RPMI7951 (cell line): ENCODE measurements at places on chromosomes 12 and 14. TPM values are rescaled to one million over a fixed set of nuclear protein-coding genes. Genes with fewer than 3 reads are reported as not detected.

GRCh38 chr14:41783403-41783802 lies 176.7 kb downstream of the LRFN5 start:
- no peak for DNase-seq

DNA sequence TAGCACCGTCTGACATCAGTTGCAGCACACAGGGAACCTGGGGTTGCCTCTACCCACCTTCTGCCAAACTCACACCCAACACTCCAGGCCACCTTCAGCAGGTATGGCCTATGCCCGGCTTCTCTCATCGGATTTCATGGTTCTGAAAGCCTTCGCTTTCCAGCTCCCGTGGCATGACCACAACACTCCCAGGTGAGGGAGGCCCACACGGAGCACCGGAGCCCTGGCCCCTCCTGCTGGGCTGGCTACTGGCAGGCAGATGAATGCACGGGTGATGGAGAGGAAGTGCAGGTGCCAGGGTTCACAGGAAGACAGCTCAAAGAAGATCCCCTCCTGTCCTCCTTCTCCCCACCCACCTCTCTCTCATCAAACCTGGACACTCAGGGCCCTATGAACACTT lies 37.2 kb downstream of the CACNA2D4 start:
- no peak for DNase-seq

GRCh38 chr14:88426271-88426670 lies 40.8 kb downstream of the SPATA7 start:
- peak; percentile 70 for DNase-seq

DNA sequence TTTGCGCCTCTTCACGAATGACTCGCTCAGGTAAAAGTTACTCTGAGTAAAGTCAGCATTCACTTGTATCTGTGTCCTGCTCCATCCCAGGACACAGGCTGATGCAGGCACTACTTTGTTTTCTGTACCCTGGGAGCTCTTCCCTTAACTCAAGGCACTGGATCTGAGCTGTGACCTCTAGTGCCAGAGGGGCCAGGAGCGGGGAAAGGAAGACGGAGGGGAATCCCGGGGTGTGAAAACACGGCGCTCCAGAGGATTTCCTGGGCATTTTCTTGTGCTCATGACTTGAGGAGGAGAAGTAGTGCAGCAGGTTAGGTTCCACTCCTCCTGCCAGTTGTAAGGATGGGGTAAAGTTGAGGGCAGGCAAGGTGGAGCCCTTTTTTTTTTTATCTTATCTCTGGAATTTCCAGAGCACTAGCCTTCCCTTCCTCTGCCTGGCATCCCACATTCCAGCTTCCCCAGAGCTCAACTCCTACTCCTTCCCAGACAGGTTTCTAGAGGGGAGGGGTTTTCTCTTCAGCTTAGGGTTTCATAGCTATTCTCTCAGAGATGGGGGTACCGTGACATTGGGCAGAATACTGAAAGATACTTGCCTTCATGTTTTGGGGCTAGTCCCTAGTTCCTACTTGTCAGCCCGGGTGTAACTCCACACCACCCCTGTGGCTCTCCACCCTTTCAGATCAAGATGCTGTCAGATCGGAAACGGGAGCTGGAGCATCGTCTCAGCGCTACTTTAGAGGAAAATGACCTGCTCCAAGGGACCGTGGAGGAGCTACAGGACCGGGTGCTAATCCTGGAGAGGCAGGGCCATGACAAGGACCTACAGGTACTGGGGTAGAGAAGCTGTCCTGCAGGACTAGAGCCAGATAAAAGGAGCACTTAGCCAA lies 52.3 kb downstream of the RAB35 start:
- DNase-seq = no peak

DNA sequence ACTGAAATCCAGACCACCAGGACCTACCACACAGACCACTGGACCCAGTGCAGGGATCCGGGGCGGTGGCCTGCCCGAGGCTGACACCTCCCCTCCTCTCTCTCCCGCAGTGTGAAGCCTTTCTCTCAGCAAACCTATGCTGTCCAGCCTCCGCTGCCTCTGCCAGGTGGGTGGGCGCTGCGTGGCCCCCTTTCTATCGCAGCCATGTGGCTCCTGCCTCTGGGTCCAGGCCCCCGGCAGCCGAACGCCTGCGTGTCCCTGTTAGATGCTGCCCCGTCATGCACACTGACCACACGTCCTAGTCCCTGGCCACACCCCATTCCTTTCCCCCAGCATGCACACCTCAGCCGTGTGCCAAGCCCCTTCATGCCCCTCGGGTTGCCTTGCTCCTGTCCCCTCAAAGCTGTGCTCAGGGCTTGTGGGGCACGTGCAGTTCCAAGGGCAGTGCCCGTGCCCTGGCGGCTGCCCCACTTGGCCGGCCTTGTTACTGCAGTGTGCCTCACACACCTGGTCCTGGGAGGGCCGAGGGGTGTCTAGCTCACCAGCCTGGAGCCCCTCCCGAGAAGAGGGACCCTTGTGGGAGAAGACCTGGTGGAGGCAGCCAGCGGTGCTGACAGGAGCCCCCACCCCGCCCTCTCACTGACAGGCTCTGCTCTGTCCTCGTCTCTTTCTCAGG lies 58.0 kb upstream of the TSPAN9 start:
- no peak for DNase-seq

DNA sequence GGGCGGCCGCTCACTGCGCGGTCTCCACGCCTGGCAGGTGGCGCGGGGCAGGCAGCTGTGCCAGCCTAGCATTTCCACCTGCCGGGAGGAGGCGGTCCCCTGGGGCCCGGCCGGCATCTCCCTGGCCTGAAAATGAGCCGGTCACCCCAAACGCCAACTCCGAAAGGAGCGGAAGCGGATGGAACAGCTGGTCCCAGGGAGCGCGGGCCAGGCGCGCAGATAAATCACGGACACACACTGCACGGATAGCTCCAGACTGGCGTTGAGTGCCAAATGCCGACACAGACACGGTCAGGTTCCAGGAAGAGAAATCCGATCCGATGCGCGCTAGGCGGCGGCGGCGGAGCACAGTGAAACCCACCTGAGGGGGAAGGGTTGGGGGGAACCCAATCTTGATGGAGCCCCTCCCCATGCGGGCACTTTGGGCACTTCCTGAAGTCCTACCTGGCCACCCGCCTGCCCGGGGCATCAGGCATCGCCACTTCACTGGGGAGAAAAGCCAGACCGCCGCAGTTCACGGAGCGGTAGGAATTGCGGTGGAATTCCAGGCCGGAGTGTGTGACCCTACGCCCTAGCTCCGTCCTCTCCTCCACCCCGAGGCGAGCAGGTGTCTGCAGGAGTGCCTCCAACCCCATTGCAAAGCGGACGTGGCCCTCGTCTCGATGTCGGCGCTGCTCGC lies 624 bp upstream of the PLEKHD1 start:
- DNase-seq = no peak

DNA sequence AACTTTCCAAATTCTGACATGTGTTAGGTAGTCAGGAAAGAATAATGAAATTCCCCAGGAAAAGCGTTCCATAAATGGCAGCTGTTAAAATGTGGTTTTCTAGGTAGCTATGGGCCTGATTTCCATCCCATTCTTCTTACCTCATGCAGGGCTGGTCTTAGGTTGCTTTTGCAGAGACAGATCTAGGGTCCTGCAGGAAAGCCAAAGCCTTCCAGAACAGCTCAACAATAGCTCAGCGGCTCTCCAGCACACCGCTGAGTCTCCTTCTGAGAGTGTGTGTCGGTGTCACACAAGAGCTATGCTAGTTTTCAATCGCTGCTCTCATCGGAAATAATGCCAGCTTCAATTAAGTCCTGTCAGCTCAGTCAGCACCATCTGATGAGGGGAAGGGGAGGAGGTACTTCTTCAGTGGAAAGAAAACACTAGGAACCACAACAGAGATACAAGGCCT lies 106.7 kb downstream of the TMEM30B start:
- no peak for DNase-seq

DNA sequence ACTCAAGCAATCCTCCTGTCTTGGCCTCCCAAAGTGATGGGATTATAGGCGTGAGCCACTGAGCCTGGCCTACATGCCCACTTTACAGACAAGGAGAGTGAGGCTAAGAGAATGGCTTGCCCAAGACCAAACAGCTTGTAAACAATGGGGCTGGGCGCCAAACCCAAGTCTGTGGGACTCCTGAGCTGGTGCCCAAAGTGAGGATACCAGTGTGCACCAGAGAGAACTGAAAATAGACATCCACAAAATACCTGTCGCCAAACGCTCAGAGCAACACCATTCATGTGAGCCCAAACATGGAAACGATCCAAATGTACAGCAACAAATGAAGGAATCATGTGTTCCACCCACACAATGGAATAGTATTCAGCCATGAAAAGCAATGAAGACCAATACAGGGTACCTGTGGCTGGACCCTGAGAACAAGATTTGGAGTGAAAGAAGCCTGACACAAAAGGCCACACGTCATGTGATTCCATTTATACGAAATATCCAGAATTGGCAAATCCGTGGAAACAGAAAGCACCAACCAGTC lies 38.2 kb downstream of the CCNK start:
- DNase-seq = no peak

DNA sequence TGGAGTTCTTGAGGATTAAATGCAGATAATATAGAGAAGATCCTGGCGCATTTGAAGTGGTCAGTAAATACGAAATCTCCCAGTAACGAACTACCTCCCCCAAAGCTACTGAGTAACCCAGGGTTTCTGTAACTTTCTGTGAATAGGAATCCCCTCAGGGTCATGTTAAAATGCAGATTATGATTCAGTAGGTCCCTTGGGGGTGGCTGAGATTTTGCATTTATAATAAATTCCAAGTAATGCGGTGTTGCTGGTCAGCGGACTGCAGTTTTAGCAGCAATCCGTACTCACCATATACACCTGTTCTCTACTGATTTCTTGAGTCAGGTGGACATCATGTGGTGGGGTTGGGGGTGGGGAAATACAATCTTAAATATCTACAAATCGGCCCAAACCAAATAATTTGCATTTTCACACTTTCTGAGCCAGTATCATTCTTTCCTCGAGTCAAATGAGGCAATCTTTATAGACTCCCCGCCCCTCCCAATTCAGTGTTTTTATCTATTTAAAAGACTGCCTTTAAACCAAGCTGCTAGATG lies 868 bp downstream of the SPATA7 start:
- peak; percentile 2 for DNase-seq

- no peak for DNase-seq
Measured at GRCh38 chr12:40892528-40892927, 200.3 kb downstream of the CNTN1 start.

The ACADS gene
- 7.1 and 7.3 TPM in 2 replicates for total RNA-seq

The P2RX2 gene
- total RNA-seq = not detected in 2 replicates

The KANSL2 gene
- total RNA-seq = 51.3 and 63.3 TPM in 2 replicates

The GNG2 gene
- total RNA-seq = 81.7 and 98.8 TPM in 2 replicates

The TEX52 gene
- not detected in 2 replicates for total RNA-seq

The PPP1R13B gene
- 0.78 and 1.6 TPM in 2 replicates for total RNA-seq

The MMP19 gene
- total RNA-seq = 4.2 and 4.4 TPM in 2 replicates

The NXPH4 gene
- 1.7 and 4.1 TPM in 2 replicates for total RNA-seq
